ENCODE measurements at places on chromosomes 12 and 14.

- DNase-seq, result no peak
These were observed 53.4 kb downstream of the ELK3 start for GRCh38 chr12:96247563-96247962.

GRCh38 chr14:54772451-54772881 is 130.2 kb downstream of the GCH1 start:
- DNase-seq, result no peak

DNA sequence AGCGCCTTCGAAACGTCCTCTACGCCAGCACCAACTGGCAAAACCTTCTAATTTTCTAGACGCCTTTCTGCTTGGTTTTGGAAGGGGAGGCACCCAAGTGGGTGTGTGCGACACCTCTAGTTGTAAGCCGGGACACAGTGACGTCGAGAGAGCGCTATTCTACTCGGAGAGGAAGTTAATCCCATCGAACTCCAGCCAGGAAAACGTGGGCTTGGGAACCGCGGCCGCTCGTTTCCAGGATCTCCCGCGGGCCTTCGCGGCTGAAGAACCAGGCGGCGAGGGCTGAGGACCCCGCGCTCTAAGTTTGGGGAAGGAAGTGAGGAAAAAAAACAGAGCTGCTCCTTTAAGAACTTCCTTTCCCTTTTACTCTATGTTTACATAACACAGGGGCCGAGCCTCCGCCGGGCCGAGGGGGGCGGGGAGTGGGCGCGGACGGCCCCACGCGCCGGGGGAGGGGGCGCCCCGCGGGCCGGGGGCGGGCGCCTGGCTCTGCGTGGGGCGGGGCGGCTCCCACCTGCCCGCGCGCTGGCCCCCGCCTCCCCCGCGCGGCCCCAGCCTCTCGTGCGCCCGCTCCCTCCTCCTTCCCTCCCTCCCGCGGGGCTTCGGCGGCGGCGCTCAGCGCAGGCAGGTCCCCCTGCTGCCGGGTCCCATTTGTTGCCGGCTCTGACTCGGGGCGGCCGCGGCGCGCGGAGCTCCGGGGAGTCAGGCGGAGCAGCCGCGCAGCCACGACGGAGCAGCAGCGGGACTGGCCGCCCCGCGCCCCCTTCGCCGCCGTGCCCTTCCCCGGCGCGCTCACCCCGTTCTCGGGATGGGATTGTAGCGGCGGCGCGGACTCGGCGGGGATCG is at the start of gene PELI2:
TSS of gene PELI2 (plus strand) at position 647 of the 846 bp plus-strand sequence. CDS start 250 bp downstream, outside the sequence.
- DNase-seq, result peak; percentile 53

- DNase-seq, result no peak
These were observed 389.4 kb downstream of the ZFP36L1 start for GRCh38 chr14:68403191-68404145.

All from NCI-H1930 (cell line).